HCT116 (cell line): ENCODE measurements at places on chromosomes 12 and 14. TPM values are rescaled to one million over a fixed set of nuclear protein-coding genes. Genes with fewer than 3 reads are reported as not detected.

Gene LMO3
- 0.34 TPM for total RNA-seq

GRCh38 chr12:82694970-82695369, 8.3 kb downstream of the TMTC2 start:
- H3K4me3 ChIP-seq = no peak overlapping the region
- no peaks in the 10 kb centered on the region for H3K27me3 ChIP-seq
- no peak for DNase-seq
- H3K36me3 ChIP-seq = no peaks in the 10 kb centered on the region
- no peaks in the 10 kb centered on the region for H3K4me1 ChIP-seq

Gene INHBC
- 0.20 TPM for total RNA-seq

GRCh38 chr14:96027431-96028355, 11.5 kb upstream of the C14orf132 start:
- DNase-seq = no peak
- peaks cover 40% of the 10 kb centered on the region for H3K27me3 ChIP-seq
- H3K27ac ChIP-seq = no peak overlapping the region
- no peaks in the 10 kb centered on the region for H3K4me1 ChIP-seq
